ENCODE measurements at places on chromosomes 2 and 18. TPM values are rescaled to one million over a fixed set of nuclear protein-coding genes. Genes with fewer than 3 reads are reported as not detected.

DNA sequence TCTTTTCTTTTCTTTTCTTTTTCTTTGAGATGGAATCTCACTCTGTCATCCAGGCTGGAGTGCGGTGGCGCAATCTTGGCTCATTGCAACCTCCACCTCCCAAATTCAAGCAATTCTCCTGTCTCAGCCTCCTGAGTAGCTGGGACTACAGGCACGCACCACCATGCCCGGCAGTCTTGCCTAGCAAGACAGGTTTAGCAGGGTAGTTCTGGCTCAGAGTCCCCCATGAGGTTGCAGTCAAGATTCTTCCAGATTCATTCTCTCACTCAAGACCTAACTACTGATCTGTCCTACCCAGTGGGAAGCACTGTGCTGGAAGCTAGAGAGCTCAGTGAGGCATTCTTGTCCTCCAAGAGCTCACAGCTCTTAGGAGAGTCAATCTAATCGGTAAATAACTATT lies 17.6 kb upstream of the ZAP70 start:
- no peak for DNase-seq

DNA sequence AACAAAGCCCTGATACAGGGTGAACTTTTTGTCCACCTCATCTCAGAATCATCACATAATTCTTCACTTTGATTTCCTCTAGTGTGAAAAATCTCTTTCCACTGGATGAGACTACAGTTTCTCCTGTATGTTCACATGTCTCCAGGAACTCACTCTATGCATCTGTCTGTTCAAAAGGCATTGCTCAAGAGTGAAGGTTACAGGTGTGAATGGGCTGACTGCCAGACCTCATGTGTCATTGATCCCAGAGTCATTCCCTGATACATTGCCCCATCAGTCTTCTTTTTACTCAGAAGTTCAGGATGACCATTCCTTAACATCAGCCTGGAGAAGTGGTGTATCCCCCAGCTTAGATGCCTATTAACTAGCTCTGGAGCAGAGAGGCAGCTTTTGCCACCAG lies 4.4 kb upstream of the DSC3 start:
- no peak for DNase-seq

IL1F10 gene
- not detected for total RNA-seq

GRCh38 chr2:31269087-31269486 lies 35.1 kb downstream of the EHD3 start:
- DNase-seq, result no peak

DLGAP1 gene
- 320 TPM for total RNA-seq

CD302 gene
- total RNA-seq, result 9.1 TPM

GRCh38 chr2:184057910-184058309 lies 540.4 kb upstream of the ZNF804A start:
- no peak for DNase-seq

DNA sequence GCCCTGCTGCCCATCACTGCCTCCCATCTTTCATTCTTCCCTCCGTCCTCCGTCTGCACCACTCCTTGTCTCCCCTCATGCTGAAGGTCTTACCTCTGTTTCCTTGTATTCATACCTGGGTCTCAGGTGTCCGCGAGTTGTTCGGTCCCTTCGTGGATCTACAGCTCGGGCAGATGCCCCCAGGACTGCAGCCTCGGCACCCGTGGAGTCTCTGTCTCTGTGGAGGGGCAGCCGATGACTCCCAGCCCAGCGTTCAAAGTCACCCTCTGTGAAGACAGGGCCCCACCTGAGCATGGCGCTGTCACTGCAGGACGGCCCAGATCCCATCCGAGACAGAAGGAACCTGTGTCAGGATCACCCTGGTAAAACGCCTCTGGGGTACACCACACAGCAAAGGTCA lies 480.0 kb upstream of the SALL3 start:
- no peak for DNase-seq

FKBP1B gene
- total RNA-seq, result 38.9 TPM

LIMS4 gene
- total RNA-seq, result not detected

DNA sequence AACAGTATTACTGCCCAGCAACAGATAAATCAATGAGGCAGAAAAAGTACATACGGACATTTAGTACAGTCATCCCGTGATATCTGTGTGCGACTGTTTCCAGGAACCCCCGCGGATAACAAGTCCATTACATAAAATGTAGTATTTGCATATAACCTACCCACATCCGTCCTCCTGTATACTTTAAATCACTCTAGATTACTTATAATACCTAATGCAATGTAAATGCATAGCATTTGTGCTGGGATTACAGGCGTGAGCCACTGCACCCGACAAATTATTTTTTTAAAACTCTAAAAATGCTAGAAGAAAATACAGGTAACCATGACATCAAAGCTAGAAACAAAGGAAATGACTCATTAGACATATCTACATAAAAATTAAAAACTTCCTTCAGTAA lies 91.6 kb downstream of the FAM161A start:
- no peak for DNase-seq

Measured in dorsolateral prefrontal cortex (tissue), 122 donors.